ENCODE measurements at places on chromosomes 11 and 22.

DNA sequence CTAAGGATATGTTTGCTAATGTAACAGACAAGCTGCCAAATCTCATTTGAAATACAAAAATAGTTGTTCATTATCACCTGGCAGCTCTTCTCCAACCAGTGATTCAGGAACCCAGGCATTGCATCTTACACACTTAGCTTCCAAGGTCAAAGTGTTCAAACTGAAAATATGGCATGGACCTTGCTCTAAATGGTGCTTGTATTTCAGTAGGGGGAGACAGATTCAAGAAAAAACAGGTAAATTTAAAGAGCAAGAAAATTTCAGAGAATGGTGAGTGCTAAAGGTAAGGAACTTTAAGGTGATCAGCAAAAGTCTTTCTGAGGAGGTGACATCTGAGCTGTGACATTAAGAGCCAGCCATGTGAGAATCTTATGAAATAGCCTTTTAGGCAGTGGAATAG is 82.8 kb upstream of the E2F8 start:
- peak; percentile 5 for DNase-seq

- DNase-seq = peak; percentile 87
These were observed 450.0 kb upstream of the CCDC179 start for GRCh38 chr11:23310276-23310675.

DNA sequence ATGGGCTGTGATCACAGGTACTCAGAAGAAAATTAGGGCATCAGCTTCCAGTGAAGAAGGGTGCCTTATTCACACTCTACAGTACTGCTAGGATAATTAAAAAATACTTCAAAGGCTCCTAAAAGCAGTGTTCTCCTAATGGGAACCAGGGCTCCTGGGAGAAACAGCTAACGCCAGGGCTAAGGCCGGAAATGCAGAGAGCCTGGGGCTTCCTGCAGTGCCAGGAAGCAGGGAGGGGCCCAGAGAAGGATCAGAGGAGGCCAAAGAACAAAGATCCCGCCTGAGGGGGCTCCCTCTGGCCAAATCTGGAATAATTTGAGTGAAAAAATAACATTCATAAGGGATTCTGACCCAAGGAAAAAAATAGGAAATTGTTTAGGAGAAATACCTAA is 27.5 kb downstream of the TOLLIP start:
- no peak for DNase-seq

- DNase-seq = no peak
These were observed 2.7 kb upstream of the VPS37C start for GRCh38 chr11:61163714-61164605.

DNA sequence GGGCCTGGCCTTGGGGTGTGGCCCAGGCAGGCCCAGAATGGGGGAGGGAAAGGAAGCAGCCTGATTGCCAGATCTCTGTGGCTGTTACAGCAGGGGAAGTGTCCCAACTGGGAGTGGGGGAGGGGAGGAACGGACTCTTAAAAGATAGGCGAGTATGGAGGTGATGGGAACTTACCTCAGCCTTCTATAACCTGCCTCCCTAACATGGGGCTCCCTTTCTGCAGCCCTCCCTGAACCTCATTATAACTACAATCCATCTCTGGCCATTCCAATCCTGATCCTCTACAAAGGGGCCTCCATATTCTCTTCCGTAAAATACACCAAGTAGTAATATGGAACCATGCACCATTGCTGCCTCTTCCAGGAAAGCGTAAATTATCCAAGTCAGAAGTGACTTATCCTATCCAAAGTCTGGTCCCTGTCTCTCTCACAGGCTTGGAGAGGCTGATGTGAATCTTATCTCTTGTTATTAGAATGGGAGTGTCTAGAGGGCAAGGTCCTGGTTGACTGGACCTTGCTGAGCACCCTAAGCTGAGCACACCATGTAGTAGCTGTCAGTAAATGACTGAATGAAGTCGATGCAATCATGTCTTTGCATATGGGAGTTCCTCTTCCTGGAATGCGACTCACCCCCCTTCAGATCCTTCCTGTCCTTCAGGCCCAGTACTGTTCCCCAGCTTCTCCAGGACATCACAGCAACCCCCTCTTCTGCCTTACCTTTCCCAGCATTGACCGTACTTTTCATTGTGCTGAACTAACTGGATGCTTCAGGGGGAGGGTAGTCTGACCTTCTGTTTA is 5.9 kb downstream of the RHOG start:
- peak; percentile 19 for DNase-seq

- DNase-seq = no peak
These were observed 2.4 kb downstream of the NCR3LG1 start for GRCh38 chr11:17353821-17354600.

DNA sequence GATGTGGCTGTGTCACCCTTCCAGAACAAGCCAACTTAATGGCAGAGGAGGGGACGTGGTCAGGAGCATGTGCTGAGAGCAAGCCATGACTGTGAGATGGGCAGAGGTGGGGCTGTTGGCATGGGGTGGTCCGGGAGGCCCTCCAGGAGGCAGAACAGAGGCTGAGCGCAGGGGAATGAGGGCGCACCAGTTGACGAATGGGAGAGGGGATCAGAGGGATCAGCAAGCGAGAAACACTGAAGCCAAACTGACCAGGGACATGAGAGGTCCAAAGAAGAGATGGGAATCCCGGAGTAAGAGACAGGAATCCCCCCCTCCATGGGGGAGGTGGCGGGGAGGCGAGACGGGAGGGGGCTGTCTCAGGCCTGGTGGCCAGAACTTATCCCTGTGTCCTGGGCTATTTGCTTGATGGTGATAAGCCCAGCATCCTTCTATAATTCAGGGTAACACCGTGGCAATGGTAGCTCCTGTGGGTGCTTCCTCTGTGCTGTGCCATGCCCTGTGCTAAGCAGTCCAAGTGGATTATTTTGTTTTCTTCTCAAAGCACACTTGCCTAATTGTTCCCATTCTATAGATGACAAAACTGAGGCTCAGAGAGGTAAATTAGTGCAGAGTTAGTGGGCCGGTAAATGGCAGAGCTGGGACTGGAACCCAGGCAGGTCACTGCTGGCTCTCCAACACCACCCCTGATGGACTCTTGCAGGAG is 83.4 kb upstream of the SHISAL1 start:
- no peak for DNase-seq

DNA sequence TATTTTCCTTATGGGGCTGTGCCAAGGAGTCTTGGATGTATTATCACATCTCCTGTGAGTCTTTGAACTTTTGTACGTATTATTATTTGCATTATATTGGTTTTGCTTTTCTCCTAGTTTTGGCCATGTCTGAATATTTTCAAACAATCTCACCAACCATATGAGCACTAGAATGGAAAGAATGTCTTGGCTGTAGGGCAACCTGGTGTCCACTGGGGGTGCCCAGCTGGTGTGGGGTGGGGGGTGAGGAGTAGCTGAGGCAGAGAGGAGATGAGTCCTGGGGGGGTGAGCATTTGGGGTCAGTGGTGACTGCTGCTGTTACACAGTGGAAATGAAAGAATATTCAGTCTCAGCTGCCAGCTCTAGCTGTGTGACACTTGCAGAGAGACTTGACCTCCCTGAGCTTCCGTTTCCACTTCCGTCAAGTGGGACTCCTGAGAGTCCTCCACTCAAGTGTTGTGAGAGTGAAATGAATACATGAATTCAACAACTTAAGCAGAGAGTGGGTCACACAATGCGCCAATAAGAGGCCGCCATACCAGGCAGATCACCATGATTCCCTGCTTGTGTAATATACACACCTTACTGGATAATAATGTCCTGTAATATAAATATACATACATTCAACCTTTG is 12.7 kb upstream of the PVALB start:
- DNase-seq = no peak

DNA sequence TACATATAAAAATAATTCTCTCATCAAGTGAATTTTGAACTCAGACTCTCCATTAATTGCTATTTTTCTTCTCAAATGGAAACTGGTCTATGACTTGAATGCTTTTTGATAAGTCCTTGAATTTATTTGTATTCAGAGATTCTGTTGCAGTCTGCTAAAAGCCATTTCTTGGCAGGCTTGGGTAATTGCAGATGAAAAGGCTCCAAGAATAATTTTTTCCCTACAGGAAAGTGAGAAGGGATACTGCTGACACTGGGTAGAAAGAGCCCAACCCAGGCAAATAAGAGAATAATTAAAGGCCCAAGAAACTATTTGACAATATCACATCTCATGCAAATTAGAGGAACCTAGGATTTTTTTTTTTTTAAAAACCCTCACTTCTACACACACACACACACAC is 246.5 kb upstream of the DDI1 start:
- DNase-seq = no peak

GRCh38 chr22:22424210-22424800 is 84.2 kb downstream of the ZNF280B start:
- no peak for DNase-seq

DNA sequence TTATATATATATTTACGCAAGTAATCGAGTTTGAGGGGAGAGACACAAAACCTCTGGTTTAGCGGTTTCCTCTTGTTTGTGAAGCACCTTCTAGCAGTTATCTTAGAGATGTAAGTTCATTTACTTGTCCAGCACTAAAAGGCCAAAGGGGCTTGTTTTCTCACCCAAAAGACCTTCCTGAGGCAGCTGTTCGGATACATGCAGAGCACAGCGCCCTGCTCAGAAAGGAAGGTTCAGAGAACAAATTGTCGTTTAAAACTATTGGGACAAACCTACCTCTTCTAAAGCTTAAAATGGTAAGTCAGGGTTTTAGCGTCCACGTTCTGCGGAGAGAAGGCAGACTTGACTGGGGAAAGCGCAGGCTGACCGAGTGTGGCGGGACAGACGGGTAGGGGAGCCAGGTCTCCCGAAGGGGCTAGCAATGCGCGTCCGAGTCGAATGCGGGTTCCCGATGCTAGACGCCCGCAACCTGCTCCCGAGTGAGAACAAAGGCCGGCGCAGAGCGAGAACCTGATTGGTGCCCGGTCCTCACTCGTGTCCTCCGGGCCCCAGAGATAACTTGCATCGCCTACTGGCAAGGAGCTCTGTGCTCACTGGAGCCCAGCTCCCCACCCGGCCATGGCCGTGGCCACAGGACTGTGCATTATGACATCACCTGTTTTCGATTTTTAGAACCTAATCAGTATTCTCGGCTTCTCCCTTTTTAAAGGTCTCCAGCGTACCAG is 1.0 kb upstream of the SESN3 start:
- DNase-seq = peak; percentile 39

GRCh38 chr11:98531576-98531975 is 489.2 kb upstream of the CNTN5 start:
- DNase-seq = peak; percentile 0

DNA sequence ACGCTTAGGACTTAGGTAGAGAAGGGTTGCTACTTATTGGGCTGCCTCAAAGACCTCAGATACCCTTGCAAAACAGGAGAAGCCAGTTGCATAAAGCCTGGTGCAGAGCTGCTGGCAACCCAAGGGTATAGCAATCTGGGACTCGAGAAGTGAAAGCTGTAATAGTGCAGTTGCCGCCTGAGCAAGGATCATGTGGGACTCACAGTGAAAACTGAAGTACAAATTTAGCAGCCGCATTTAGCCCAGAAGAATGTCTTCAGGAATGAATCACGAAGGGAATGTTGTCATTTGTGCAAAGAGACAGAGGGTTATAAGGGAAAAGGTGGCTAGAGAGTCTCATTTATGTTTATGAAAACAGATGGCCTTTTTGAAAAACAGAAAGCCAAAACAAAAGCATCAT is 267.2 kb downstream of the TENM4 start:
- DNase-seq = peak; percentile 40

- DNase-seq = peak; percentile 18
These were observed 111.5 kb upstream of the CSNK2A3 start for GRCh38 chr11:11464555-11464954.

DNA sequence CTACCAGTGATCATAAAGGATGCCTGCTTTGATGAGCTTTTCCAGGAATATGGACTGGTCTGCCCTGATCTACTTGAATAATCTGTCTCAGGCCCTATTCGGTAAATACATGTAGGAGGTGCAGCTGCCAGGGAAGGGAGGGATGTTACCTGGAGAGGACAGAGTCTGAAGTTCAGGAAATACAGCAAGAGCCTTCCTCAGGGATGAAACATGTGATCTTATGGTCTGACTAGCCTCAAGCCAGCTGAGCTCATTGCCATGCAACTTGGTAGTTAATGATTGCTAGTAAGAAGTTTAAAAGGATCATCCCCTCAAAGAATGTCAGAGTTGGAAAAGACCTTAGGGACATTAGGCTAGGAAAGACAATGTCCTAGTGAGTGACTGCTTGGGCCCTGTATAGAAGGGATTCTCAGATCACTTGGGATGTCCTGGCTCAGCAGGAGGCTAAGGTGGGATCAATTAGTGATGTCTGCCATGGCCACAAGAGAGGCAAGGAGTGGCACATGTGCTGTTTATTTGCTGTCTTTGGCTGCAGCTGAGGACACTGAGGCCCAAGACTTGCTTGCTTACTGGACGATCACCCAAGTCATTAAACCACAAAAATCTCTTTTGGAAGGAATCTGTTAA is 18.5 kb downstream of the PTPRJ start:
- DNase-seq = no peak

GRCh38 chr11:132028380-132029240 is 658.2 kb downstream of the NTM start:
- DNase-seq = peak; percentile 76

DNA sequence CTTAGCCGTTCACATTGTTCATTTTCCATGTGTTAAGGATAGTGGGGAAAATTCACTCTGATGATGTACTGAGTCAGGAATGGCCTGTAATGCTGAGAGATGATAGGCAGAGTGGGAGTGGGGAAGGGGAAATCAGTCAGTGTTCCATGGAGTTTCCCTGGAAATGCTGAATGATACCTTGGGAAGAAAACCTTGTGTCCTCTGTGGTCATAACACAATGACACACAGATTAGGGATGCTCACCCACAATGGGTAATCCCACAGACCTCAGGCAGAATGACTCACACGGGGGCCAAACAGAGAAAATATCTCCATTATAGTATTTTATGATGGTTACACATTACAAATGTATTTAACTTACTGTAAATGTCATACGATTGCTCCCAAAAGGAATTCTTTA is 118.0 kb downstream of the SNX19 start:
- DNase-seq = peak; percentile 78

GRCh38 chr11:57425565-57426438 is 1.1 kb downstream of the SLC43A3 start:
- peak; percentile 37 for DNase-seq

GRCh38 chr11:22539821-22540256 is 85.8 kb downstream of the FANCF start:
- peak; percentile 48 for DNase-seq

GRCh38 chr11:57464539-57465181 is 4.3 kb downstream of the RTN4RL2 start:
- DNase-seq = no peak

GRCh38 chr11:119486016-119486415 is 63.0 kb upstream of the THY1 start:
- no peak for DNase-seq

- DNase-seq = no peak
These were observed 4.5 kb upstream of the STARD10 start for GRCh38 chr11:72798361-72798760.

DNA sequence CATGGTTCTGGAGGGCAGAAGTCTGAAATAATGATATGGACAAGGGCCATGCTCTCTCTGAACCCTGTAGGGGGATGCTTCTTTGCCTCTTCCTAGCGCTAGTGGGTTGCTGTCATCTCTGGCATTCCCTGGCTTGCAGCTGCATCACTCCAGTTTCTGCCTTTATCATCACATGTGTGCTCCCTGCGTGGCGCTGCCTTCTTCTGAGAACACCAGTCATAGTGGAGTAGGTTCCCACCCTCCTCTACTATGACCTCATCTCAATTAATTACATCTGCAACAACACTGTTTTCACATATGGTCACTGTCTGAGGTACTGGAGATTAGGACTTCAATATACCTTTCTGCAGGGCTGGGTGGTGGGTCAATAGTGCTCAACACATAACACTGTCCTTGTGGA is 402.3 kb upstream of the NARS2 start:
- DNase-seq = no peak
